ENCODE measurements at places on chromosomes 3 and 15. TPM values are rescaled to one million over a fixed set of nuclear protein-coding genes. Genes with fewer than 3 reads are reported as not detected.

DNA sequence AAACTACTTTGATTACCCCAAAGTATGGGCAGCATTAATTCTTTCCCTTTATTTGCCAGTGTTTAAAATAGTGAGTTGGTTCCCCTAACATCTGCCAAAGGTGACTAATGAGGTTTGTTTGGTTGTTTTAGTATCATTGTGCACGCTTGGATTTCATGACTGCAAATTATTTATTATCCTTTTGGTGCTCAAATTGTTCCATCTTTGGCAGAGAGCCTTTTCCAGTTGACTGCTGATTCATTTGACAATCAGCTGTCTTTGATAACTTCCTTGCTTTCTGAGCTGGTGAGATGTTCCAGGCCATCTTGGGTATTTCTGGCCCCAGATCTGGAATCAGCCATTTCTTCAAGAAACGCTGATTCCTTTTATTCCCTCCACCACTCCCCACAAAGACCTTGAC, 8.9 kb downstream of the DLEC1 start:
- H3K27ac ChIP-seq = no peak overlapping the region
- peaks cover 12% of the 10 kb centered on the region for H3K36me3 ChIP-seq
- peaks cover 4% of the 10 kb centered on the region for H3K4me1 ChIP-seq
- H3K27me3 ChIP-seq = no peaks in the 10 kb centered on the region

DNA sequence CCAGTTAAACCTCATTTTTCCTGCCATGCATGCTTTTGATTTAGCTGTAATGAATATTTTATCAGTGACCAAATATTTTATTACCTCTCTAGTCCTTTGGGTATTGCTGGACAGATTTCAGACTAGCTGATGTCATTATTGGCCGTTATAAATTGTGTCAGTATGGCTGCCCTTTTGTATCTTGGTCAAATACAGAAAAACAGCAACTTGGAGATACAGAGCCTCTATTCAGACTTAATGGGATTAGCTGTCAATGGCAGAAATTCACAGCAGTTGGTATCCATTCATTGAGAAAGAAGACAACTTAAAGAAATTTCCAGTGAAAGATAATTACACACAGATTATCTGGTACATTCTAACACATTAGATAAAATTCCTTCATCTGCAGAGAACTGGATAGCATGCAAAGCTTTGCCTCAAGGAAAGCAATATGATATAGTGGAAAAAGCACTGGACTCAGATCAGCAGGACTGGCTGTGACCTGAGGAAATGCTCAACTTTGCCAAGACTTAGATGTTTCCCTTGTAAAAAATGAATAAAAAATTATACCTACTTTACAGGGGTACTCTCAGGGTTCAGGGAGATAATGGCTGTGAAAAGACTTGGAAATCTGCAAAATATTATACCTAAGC, 20.8 kb downstream of the COL6A6 start:
- peaks cover 33% of the 10 kb centered on the region for H3K27me3 ChIP-seq
- H3K4me3 ChIP-seq = no peak overlapping the region
- H3K36me3 ChIP-seq = peaks cover 7% of the 10 kb centered on the region
- H3K27ac ChIP-seq = no peak overlapping the region

Gene C3orf22
- not detected for total RNA-seq

Gene ITPKA
- total RNA-seq = 0.20 TPM

Gene AP3B2
- 0.10 TPM for total RNA-seq

Gene WHAMM
- total RNA-seq = 91.2 TPM

DNA sequence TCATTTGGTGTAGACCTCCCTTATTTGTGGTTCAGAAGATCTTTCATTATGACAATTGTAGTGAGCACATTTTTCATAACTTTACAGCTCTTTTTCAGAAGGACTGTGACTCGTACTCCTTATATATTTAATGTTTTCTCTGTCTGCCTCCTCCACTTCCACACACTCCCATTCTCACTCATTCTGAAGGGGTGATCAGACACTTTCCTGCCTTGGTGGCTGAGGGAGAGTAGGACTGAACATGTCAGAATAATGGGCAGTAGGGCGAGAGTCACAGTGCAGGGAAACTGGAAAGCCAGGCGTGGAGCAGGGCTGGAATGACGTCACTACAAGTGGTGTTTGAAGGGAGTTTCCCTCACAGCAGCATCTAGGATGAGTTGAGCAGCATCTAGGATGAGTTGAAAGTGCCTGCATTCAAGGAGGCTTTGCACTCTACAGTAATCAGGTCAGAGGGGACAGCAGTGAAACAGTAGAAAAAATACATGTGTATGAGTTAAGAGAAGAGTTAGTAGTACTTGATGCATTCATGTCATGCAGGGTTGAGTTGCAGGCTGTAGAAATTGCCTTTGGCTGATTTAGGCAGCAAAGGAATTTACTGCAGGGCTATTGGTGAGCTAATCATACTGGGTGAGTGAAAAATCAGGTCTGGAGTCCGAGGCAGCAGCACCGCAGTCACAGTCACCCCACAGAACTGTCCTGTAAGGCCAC, 36.3 kb upstream of the FBXL22 start:
- peaks cover 25% of the 10 kb centered on the region for H3K4me1 ChIP-seq
- no peak overlapping the region for H3K4me3 ChIP-seq
- no peaks in the 10 kb centered on the region for H3K27me3 ChIP-seq
- H3K36me3 ChIP-seq = peaks cover 8% of the 10 kb centered on the region

Gene VIPR1
- 72.9 TPM for total RNA-seq

Gene IL12A
- 3.2 TPM for total RNA-seq

- H3K36me3 ChIP-seq = no peaks in the 10 kb centered on the region
- DNase-seq = no peak
- H3K4me1 ChIP-seq = no peaks in the 10 kb centered on the region
- no peak overlapping the region for H3K4me3 ChIP-seq
These were observed 424.9 kb upstream of the ZNF385D start for GRCh38 chr3:22175947-22176346.

GRCh38 chr15:90884719-90885431, 571 bp downstream of the FES start:
- H3K27me3 ChIP-seq = peaks cover 5% of the 10 kb centered on the region
- peak overlapping the region; percentile 39 for H3K27ac ChIP-seq
- H3K36me3 ChIP-seq = no peaks in the 10 kb centered on the region
- H3K4me1 ChIP-seq = peaks cover 9% of the 10 kb centered on the region
- no peak for DNase-seq

Gene RETNLB
- total RNA-seq = not detected

Gene EFHB
- total RNA-seq = 1.0 TPM

DNA sequence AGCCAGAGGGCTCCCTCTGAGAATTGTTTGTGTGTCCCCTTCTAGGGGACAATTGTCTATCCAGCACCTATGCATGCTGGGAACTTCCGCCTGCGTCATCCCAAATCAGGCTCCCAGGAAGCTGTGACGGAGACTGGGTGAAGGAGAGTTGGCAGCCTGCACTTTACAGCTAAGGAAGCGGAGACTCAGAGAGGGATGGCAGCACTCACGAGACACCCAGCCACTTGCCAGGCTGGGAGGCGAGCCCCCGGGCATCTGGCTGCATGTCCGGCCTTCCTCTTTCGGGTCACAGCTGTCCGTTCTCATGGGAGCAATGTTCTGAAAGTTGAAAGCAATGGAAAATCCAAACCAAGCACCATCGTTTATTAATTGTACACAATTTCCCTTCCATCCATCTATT, 45.5 kb upstream of the SLC6A11 start:
- DNase-seq = no peak
- no peak overlapping the region for H3K27ac ChIP-seq
- no peaks in the 10 kb centered on the region for H3K4me1 ChIP-seq
- H3K36me3 ChIP-seq = no peaks in the 10 kb centered on the region
- H3K4me3 ChIP-seq = no peak overlapping the region
- peaks cover 77% of the 10 kb centered on the region for H3K27me3 ChIP-seq

All from T-helper 17 cell (primary cell).